ENCODE measurements at places on chromosomes 1 and 21. TPM values are rescaled to one million over a fixed set of nuclear protein-coding genes. Genes with fewer than 3 reads are reported as not detected.

The EDARADD gene
- polyA plus RNA-seq, result not detected

The NLRP3 gene
- 3.2 TPM for polyA plus RNA-seq

The OLFML3 gene
- 14.1 TPM for polyA plus RNA-seq

The SPRR1A gene
- polyA plus RNA-seq, result not detected

The KRTAP13-2 gene
- polyA plus RNA-seq, result 6.0 TPM

The IGSF21 gene
- not detected for polyA plus RNA-seq

The GBP5 gene
- polyA plus RNA-seq, result 19.3 TPM

The TCHH gene
- polyA plus RNA-seq, result 0.10 TPM

The HTR1D gene
- polyA plus RNA-seq, result not detected

The PDE9A gene
- 103 TPM for polyA plus RNA-seq

The MXRA8 gene
- 22.2 TPM for polyA plus RNA-seq

The FMO5 gene
- polyA plus RNA-seq, result 40.2 TPM

The SYT14 gene
- under 0.01 TPM for polyA plus RNA-seq

The F3 gene
- 22.0 TPM for polyA plus RNA-seq

The PAQR7 gene
- 0.92 TPM for polyA plus RNA-seq

The GJC2 gene
- 0.60 TPM for polyA plus RNA-seq

The AMY1B gene
- not detected for polyA plus RNA-seq

The OLIG2 gene
- polyA plus RNA-seq, result not detected

The CD1D gene
- polyA plus RNA-seq, result 5.9 TPM

The FGR gene
- 3.0 TPM for polyA plus RNA-seq

The OR2G6 gene
- not detected for polyA plus RNA-seq

The YBEY gene
- 30.3 TPM for polyA plus RNA-seq

The S100A3 gene
- polyA plus RNA-seq, result 3.9 TPM

The RIPPLY3 gene
- not detected for polyA plus RNA-seq

The SRSF11 gene
- polyA plus RNA-seq, result 87.6 TPM

The RNU1-2 gene
- polyA plus RNA-seq, result not detected

The FASLG gene
- polyA plus RNA-seq, result not detected
